H9 (cell line): ENCODE measurements at places on chromosomes 2 and 18.

DNA sequence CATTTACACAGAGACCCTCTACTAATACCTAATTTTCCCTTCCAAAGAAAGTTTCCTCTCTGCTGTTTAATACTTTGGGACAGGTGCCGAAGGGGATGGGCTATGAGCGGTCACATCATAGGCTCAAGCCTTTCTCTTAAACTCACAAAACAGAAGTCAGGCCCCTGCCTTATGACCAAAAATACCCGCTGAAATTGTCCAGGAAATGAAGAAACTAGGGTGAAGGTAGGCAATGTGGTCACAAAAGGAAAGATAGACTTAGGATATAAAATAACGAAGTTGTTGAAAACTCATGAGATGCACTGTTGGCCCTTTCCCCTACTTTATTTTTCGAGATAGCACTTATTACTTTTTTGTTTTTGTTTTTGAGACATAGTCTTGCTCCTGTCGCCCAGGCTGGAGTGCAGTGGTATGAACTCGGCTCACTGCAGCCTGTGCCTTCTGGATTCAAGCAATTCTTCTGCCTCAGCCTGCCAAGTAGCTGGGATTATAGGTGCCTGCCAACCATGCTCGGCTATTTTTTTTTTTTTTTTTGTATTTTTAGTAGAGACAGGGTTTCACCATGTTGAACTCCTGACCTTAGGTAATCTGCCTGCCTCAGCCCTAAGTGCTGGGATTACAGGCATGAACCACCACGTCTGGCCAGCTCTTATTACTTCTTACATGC, 16.3 kb downstream of the SLC8A1 start:
- DNase-seq: no peak

- DNase-seq: no peak
Observed at GRCh38 chr2:24337890-24338289, 22.4 kb downstream of the ITSN2 start.

GRCh38 chr2:40725950-40726349, 274.1 kb upstream of the SLC8A1 start:
- DNase-seq: no peak

DNA sequence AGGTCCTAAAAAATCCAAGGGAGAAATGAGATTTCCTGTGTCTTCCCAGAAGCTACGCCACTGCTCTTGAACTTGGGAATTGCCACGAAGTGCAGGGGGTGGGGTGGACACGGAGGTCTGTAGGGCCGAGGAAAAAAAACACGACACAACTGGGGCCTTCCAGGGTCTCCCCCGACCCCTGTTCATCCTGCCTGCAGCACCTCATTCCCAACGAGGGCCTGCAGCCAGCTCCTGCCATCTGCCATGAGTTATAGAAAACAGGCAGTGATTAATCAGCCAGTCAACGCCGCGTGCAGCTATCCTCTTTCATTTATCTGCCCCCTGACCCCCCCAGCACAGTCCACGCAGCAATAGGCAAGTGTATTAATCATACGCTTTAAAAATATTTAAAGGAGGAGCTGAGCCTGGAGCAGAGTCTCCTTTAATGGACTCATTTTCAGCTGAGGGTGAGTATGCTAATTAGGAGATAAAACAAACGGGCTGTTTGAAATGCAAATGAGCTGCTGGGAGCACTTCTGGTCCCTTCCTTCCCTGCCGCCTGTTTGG, 209.9 kb downstream of the TFCP2L1 start:
- DNase-seq: peak; percentile 98

DNA sequence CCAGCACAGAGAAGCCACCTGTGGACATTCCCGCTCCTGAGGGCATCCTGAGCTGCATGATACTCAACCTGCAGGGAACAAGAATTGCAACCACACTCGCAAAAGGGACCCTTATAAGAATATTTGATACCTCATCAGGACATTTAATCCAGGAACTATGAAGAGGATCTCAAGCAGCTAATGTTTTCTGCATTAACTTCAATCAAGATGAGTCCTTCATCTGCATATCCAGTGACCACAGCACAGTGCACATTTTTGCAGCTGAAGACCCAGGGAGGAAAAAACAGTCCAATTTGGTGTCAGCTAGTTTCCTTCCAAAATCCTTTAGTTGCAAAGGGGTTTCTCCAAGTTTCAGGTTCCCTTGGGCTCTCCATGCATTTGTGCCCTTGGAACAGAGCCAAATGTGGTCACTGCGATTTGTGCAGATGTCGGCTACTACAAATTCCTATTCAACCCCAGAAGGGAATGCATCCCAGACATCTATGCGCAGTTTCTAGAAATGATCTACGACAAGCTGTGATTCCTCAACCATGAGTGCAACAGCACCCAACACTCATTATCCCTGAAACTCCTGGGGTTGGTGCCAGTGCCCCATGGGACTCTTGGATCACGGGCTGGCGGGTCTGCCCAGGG, 23.3 kb upstream of the FHOD3 start:
- DNase-seq: no peak

- DNase-seq: no peak
Observed at GRCh38 chr2:155842103-155842502, 490.4 kb downstream of the NR4A2 start.

DNA sequence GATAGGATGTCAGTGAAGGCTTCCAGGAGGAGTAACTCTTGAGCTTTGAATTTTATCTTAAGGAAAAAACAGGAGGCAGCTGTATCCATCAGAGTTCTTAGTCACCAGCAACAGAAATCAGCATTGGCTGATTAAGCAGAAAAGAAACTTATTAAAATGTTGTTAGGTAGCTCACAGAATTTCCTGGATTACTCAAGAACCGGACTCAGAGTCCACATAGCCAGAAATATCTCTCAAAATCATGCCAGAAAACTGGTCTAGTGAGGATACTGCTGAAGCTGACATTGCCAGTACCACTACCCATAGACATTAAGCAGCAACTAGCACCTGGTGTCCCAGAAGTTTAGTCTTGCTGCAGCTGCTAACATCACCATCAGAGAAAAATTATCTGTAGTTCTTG, 10.1 kb upstream of the AFTPH start:
- DNase-seq: no peak

DNA sequence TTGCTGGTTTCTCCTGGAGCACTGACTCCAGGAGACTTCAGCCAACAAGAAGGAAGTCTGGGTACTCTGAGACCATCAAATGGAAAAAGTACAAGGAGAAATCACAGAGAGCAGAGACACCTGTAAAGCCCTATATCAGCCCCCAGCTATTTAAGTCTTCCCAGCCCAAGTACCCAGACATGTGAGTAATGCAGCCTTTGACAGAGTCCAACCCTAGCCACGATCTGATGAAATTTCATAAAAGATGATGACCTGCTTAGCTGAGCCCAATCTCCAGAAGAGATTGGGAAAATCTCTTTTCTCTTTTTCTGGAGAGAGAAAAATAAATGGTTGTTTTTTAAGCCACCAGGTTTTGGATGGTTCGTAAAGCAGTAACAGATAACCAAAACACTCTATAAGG, 196.6 kb downstream of the NBAS start:
- no peak for DNase-seq

DNA sequence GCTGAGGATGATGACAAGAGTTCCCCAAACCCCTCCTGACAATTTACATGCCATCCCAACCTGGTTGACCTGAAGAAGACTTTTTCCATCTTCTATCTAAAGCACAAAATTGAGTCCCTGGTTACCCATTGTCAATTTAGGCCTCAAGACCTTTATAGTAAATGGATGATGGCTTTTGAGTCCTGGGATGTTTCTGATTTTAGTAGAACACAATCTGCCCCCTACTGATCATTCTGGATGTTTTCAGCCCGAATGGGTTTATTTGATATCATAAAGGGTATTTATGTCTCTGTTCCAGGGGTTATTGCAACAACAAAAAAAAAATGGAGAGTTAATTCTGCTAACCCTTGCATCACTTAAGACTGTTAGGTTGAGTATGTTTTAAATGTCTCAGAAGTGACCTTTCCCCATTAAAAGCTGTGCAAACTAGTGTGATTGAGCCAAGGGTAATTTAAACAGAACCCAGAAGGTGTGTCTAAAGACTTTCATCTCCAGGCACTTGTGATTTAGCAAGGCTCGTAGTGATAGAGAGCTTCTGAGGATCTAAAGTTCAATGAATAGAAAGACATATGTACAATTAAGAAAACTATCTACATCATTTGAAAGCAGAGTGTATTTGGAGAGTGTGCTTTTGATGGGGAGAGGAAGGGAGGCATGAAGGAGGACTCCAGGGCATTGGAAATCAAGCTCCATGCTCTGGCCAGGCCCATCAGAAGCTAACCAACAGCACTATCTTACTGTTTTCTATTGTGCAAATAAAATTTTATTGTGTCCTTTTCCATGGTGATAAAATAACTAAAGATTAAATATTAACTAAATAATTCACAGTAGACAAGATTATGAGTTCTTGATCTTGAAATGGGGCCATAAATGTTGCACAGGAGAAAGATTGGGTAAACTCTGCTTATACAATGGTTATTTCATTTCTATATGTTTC, 96.6 kb upstream of the NOSTRIN start:
- no peak for DNase-seq
